Stimulated activated CD4-positive, alpha-beta T cell treated with anti-CD3 and anti-CD28 coated beads, Interleukin-12 subunit alpha, Interleukin-12 subunit beta, amount 100 ng/mL, for 48 hours (primary cell): ENCODE measurements at places on chromosomes 2 and 18.

GRCh38 chr2:126392889-126393288, 263.1 kb upstream of the GYPC start:
- no peak for DNase-seq

GRCh38 chr2:32058130-32058529, 5.2 kb upstream of the SPAST start:
- DNase-seq: no peak

DNA sequence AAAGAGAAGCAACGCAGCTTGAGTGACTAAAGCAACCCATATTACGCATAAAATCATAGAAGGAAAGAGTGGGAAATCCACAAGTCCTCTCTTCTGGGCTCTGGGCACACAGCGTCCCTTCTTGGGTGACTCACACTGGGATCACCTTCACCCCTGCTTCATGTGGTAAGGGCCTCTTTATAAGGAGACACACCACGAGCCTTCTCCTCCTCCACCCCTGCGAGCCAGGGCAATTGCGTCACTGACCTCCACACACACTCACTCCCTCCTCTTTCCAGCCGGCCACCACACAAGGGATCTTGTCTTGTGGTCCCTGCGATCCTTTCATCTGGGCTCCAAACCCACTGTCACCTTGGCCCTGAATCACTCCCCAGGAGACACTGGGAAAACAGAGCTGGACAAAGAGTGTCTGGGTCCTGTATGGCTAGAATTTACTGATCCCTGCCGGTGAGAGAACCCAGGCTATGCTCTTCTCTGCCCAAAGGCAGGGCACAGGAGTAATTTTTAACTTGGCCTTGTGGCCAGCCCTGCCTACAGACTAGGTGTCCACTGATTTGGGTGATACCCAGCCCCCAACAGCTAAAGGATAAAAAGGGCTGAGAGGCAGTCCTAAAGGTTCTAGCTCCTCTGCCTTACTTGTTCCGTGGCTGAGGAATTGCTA, 35.3 kb downstream of the NHEJ1 start:
- DNase-seq: no peak

- DNase-seq: no peak
Measured at GRCh38 chr2:159505196-159505595, 111.2 kb downstream of the BAZ2B start.

DNA sequence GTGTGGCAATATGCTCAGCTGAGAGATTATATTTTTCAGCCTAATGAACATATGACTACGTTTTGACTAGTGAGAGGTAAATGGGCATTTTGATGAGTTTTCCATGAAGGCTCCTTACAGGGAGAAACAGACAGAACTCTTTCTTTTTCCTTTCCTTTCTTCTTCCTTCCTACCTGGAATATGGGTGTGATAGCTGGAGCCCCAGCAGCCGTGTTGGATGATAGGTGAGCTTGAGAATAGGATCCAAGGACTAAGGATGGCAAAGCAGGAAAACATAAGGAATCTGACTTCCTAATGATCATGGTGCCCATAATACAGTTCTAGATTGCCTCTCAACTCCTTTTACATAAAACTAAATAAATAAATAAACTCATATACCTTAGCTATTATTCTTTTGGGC, 124.0 kb downstream of the MAIP1 start:
- no peak for DNase-seq

DNA sequence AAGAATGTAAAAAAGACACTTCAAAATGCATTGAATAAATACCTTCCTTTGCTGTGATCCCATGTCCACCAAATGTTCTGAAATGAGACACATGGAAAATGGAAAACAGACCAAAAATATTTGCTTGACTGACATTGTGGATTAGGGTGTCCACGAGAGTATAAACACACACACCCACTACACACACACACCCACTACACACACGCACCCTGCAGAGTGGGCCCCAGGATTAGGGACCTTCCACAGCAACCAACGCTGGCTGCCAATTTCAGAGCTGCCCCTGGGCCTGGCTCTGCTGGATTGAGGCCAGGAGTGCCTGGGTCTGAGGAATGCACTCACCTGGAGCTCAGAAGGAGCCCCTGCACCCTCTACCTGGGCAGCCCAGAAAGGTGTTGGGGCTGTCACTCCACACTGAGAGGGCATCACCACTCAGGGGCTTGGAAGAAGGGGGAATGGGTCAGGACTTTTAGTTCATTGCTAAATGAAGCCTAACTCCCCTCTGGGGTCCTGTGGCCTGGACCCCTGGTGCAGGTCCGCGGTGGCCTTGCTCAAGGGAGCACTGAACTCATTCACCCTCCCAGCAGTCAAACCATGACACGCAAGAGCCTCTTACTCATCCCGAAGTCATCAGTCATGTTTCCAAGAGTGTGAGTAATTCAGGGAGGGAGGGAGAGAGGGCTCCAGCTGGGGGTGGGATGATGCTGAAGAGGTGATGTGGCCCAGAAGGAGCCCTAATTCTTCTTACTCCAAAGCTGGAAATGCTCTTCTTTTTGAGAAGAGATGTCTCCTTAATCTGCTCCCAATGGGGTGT, 50.2 kb upstream of the PLB1 start:
- peak; percentile 64 for DNase-seq

- DNase-seq: no peak
Measured at GRCh38 chr2:128506534-128506933, 187.9 kb upstream of the HS6ST1 start.

GRCh38 chr2:239019183-239019581, 171.3 kb downstream of the TWIST2 start:
- DNase-seq: no peak

DNA sequence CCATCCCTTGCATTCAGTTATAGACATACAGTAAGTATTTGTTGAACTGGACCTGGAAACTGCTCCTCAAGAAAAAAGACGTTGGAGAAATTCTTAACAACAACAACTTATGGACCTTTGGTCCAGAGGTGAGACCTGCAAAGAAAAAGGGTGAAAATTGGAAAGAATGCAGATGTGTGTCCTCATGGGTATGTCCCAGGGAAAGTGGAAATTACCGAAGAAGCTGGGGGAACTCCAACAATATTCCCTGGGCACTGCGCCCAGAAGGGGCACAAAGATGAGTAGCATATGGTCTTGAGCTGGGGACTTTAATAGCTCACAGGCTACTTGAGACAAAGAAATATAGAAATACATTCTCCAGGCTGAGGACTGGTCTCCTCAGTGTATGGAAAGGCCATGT, 35.5 kb upstream of the YWHAQ start:
- no peak for DNase-seq

DNA sequence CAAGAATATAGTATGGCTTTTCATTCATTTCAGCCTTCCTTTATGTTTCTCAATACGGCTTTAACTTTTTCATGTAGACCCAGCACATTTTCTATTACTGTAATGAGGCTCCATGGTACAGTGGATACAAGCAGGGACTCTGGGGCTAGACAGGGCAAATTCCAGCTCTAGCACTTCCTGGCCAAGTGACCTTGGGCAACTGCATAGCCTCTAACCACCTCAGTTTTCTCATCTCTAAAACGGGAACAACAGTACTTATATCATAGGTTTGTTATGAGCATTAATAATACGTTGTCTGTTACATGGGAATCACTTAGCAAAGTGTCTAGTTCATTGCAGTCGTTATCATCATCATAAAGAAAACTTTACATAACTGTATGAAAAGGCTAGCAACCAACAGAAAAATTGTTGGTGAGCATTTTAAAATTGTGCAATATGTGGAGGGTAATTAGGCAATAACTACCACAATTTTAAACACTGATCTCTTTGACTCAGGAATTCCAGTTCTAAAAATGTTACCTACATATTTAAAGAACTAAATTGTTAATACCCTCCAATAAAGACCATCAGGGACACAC, 13.7 kb upstream of the RMDN2 start:
- DNase-seq: no peak

DNA sequence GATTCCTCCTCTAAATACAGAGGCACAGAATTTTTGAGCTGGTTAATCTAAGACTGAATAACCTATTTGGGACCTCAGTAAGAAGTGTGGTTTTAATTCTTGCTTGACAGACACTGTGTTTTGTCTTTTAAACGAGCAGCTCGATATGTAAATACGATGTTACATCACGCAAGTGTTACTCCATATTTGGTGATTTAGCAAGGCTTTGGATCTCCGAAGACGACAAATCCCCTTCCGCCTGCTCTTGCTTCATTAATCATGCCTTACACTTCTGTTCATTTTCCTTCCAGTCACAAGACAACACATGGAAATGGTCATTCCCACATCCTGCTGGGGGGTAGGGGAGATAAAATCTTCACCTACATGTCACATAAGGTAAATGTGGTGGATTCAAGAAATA, 9.4 kb downstream of the BCL11A start:
- DNase-seq: no peak

GRCh38 chr2:84793641-84794040, 87.2 kb downstream of the TRABD2A start:
- no peak for DNase-seq

- DNase-seq: no peak
Measured at GRCh38 chr2:151713291-151713903, 20.9 kb downstream of the NEB start.

DNA sequence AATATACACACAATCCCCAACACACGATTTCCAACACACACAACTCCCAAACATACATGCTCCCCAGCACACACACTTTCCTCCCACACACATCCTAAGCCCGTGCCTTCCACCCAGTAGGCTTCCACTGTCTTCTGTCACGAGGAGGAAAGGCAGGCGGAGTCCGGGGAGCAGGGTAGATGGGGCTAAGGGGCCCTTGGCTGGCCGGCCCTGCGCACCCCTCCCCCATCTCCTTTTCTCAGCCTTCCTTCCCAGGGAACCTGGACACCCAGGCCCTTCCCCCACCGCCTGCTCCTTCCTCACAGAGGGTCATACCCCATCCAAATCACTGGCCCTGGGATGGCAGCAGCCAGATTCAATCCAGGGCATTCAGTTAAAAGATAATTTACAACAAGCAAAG, 3.4 kb upstream of the PDCD1 start:
- no peak for DNase-seq

GRCh38 chr2:241339839-241340630, 16.1 kb upstream of the FARP2 start:
- DNase-seq: no peak

- DNase-seq: no peak
Measured at GRCh38 chr2:202529389-202529788, 105.4 kb upstream of the FAM117B start.

DNA sequence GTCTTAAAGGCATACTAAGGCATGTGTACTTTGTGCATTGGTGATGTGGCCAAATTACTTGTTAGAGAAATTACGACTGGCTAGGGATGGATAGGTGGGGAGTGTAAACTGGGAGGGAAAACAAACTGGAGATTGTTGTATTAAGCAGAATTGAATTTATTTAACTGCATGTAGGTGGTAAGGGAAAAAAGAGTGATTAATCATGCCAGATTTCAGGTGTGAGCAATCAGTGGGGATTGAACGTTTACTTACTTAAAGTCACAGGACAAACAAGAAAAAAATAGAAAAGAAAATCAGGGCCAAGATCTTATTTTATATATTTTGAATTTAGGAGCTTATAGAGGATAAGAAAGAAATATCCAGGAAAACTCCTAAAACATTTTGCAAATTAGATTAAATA, 88.6 kb downstream of the GULP1 start:
- no peak for DNase-seq

- DNase-seq: no peak
Measured at GRCh38 chr2:115483666-115484065, 1041.2 kb downstream of the DPP10 start.

- no peak for DNase-seq
Measured at GRCh38 chr2:101766337-101766736, 68.8 kb downstream of the MAP4K4 start.

DNA sequence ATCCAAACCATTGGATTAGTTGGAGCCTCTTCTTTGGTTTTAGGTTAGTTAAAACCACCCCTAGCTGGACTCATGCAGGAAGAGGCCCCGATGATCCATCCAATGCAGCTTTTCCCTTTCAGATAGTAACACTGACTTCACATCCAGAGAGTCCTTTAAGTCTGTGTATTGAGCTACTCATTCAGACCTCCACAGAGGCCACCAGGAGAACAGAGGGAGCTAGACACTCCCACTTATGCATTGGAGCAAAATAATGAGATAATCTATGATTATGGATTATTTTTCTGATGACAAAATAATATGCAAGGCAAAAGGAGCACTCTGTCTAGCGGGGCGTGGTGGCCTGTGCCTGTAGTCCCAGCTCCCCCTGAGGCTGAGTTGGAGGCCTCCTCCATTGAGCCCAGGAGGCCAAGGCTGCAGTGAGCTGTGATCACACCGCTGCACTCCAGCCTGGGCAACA, 1.6 kb upstream of the ROCK2 start:
- DNase-seq: no peak

- no peak for DNase-seq
Measured at GRCh38 chr2:213317929-213318328, 33.7 kb downstream of the SPAG16 start.

GRCh38 chr2:54866179-54866578, 142.7 kb downstream of the EML6 start:
- DNase-seq: no peak

- no peak for DNase-seq
Measured at GRCh38 chr2:168286535-168286934, 39.1 kb upstream of the STK39 start.
